ENCODE measurements at places on chromosomes 11 and 22.

- H3K36me3 ChIP-seq: no peaks in the 10 kb centered on the region
- no peaks in the 10 kb centered on the region for H3K4me1 ChIP-seq
- no peak overlapping the region for H3K27ac ChIP-seq
Measured at GRCh38 chr22:35611891-35612576, 5.1 kb downstream of the MB start.

GRCh38 chr22:36073476-36073875 lies 44.9 kb upstream of the RBFOX2 start:
- DNase-seq: no peak
- H3K36me3 ChIP-seq: no peaks in the 10 kb centered on the region
- H3K4me1 ChIP-seq: no peaks in the 10 kb centered on the region
- no peak overlapping the region for H3K4me3 ChIP-seq
- no peak overlapping the region for H3K27ac ChIP-seq

GRCh38 chr11:25928076-25928475 lies 403.9 kb upstream of the ANO3 start:
- H3K27me3 ChIP-seq: no peaks in the 10 kb centered on the region
- no peak for DNase-seq
- H3K27ac ChIP-seq: no peak overlapping the region
- H3K4me1 ChIP-seq: peaks cover 11% of the 10 kb centered on the region

DNA sequence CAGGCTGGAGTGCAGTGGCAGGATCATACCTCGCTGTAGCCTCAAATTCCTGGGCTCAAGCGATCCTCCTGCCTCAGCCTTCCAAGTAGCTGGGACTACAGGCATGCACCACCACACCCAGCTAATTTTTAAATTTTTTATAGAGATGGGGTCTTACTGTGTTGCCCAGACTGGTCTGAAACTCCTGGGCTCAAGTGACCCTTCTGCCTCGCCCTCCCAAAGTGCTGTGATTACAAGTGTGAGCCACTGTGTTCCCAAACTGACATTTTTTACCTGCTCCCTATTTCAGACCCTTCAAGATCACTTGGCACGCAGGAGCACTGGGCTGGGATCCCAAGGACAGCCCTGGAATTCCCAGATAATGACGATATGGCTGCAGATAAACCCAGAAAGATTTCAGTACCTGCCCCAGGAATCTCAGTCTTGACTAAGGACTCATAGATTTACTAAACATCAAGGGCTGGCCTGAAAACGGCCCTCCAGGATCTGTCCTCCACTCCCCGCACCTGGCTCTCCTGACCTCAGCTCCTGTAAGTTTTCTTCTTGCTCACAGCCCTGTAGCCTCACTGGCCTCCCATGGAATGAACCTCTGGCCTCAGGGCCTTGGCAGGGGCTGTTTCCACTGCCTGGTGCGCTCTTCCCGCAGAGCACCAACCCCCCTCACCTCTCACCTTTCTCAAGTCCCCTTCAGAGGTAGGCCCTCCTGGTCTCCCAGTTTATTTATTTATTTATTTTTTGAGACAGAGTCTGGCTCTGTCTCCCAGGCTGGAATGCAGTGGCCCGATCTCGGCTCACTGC lies 3.6 kb upstream of the CSNK1E start:
- H3K27ac ChIP-seq: peak overlapping the region; percentile 86
- H3K4me1 ChIP-seq: peaks cover 11% of the 10 kb centered on the region
- DNase-seq: no peak
- H3K4me3 ChIP-seq: no peak overlapping the region
- no peaks in the 10 kb centered on the region for H3K36me3 ChIP-seq

DNA sequence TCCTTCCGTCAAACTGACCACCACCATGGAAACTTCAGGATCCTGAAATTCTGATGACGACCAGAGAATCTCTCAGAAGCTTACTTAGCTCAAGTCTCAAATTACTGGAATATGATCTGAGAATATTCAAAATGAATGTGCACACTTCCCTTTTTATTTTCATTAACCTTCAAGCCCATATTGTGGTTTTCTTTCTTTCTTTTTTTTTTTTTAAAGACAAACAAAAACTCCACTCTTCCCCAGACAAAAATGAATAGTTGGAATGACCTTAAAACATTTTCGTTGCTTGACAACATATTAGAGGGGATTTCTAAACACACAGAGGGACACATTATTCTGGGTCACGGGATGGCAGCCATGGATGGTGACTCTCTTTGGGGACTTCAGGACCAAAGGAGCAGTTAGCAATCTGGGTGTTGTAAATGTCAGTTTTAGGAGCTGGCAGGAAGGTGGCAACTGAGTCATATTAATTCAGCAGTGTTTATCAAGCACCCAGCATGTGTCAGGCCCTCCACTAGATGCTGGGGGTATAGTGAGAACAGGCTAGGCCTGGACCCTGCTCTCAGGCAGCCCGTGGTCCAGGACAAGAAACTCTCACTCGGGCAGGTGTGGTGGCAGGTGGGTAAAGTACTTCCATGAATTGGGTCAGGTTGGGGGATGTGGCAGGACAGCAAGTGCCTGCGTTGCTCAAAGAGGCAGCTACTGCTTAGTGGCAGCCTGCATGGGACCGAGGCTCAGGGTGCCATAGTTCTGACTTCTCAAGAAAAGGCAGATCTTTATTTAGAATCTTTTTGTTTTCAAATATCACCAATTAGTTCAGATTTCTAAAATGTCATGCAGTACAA lies 126.1 kb downstream of the HIPK3 start:
- peaks cover 2% of the 10 kb centered on the region for H3K4me1 ChIP-seq
- H3K27me3 ChIP-seq: peaks cover 7% of the 10 kb centered on the region
- DNase-seq: no peak
- no peak overlapping the region for H3K27ac ChIP-seq
- peaks cover 1% of the 10 kb centered on the region for H3K36me3 ChIP-seq

DNA sequence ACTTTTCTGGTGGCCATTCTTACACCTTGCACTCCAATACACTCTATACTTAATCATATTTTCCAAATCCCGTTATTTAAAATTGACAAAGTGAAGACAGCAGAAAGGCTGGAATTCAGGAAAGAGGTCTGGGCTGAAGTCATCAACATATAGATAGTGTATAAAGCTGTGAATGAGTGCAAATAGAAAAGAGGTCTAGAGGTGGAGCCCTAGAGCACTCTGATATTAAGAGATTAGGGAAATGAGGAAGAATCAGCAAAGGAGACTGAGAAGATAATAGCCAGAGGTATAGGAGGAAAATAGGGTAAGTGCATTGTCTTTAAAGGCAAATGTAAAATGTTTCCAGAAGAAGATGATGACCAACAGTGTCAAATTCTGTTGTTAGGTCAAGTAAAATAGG lies 7.9 kb downstream of the CTR9 start:
- H3K4me1 ChIP-seq: no peaks in the 10 kb centered on the region
- H3K4me3 ChIP-seq: no peak overlapping the region
- H3K36me3 ChIP-seq: peaks cover 24% of the 10 kb centered on the region
- DNase-seq: no peak

- H3K36me3 ChIP-seq: no peaks in the 10 kb centered on the region
- H3K27ac ChIP-seq: no peak overlapping the region
- no peak overlapping the region for H3K4me3 ChIP-seq
- H3K27me3 ChIP-seq: peaks cover 12% of the 10 kb centered on the region
Measured at GRCh38 chr11:134665571-134666270, 253.7 kb upstream of the B3GAT1 start.

GRCh38 chr11:34176751-34177209 lies 71.4 kb downstream of the NAT10 start:
- no peak overlapping the region for H3K4me3 ChIP-seq
- no peak overlapping the region for H3K27ac ChIP-seq

GRCh38 chr11:63837027-63837688 lies 1.8 kb upstream of the MARK2 start:
- peaks cover 31% of the 10 kb centered on the region for H3K4me1 ChIP-seq
- H3K27me3 ChIP-seq: no peaks in the 10 kb centered on the region
- peak; percentile 63 for DNase-seq
- H3K36me3 ChIP-seq: no peaks in the 10 kb centered on the region

DNA sequence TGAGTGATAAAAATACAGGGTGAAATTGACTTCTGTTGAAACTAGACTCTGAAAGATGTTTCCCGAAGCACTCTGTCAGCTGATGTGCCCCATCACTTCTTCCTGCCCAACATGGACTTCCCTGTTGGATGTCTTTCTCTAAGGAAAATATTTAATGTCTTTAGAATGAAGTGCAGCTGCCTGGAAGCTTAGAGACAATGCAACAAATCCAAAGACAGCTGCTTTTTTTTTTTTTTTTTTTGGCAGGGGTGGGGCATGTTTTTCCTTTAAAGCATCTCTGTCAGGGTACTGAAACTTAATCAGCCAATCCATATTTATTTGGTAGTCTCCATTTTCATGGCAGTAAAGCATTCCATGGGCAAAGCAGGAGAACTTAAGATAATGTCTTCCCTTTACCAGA lies 5.9 kb downstream of the JAM3 start:
- no peak overlapping the region for H3K27ac ChIP-seq
- H3K27me3 ChIP-seq: peaks cover 10% of the 10 kb centered on the region
- peaks cover 3% of the 10 kb centered on the region for H3K4me1 ChIP-seq
- no peaks in the 10 kb centered on the region for H3K36me3 ChIP-seq

DNA sequence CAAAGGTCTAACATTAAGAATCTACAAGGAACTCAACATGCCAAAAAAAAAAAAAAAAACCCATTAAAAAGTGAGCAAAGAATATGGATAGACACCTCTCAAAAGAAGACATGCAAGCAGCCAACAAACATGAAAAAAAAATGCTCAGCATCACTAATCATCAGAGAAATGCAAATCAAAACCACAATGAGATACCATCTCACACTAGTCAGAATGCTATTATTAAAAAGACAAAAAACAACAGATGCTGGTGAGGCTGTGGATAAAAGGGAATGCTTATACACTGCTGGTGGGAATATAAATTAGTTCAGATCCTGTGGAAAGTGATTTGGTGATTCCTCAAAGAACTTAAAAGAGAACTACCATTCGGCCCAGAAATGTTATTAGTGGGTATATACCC lies 257.7 kb upstream of the PLET1 start:
- no peak for DNase-seq
- H3K4me3 ChIP-seq: no peak overlapping the region
- H3K36me3 ChIP-seq: no peaks in the 10 kb centered on the region
- H3K4me1 ChIP-seq: peaks cover 6% of the 10 kb centered on the region
- H3K27me3 ChIP-seq: no peaks in the 10 kb centered on the region

DNA sequence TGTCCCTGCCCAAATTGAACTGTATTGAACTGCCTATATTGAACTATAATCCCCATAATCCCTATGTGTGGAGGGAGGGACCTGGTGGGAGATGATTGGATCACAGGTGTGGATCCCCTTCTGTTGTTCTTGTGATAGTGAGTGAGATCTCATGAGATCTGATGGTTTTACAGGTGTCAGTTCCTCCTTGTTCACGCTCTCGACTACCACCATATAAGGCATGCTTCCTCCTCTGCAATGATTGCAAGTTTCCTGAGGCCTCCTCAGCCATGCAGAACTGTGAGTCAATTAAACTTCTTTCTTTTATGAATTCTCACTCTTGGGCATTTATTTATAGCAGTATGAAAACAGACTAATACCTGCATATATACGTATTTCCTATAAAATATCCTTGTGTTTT lies 206.5 kb upstream of the PDGFD start:
- H3K4me3 ChIP-seq: no peak overlapping the region
- no peaks in the 10 kb centered on the region for H3K27me3 ChIP-seq
- DNase-seq: no peak
- no peaks in the 10 kb centered on the region for H3K36me3 ChIP-seq

GRCh38 chr11:59102259-59102765 lies 4.7 kb upstream of the FAM111B start:
- peaks cover 14% of the 10 kb centered on the region for H3K4me1 ChIP-seq
- H3K27ac ChIP-seq: no peak overlapping the region
- H3K4me3 ChIP-seq: peak overlapping the region; percentile 65
- peaks cover 60% of the 10 kb centered on the region for H3K27me3 ChIP-seq

DNA sequence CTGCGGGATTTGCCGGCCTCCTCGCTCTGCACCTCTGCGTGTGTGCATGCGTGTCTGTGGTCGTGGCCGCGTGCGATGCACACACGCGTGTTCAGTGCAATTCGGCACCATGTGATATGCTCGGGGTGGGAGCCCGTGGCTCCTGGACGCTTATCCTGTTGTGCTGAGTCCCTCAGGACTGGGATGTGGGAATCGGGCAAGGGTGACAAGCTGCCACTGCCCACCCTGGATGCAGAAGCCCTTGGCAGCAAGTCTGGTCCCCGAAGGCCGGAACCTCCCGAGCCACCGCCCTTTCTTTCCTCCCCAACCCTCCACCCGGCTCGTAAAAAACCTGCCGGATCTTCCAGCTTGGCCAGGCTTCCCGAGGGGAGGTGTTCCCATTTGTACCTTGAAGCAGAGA lies 128.2 kb downstream of the PHF21B start:
- H3K4me3 ChIP-seq: no peak overlapping the region
- peaks cover 10% of the 10 kb centered on the region for H3K36me3 ChIP-seq

GRCh38 chr11:116073854-116074837 lies 569.9 kb upstream of the CADM1 start:
- H3K4me1 ChIP-seq: peaks cover 1% of the 10 kb centered on the region
- no peak overlapping the region for H3K4me3 ChIP-seq
- H3K36me3 ChIP-seq: no peaks in the 10 kb centered on the region
- H3K27me3 ChIP-seq: peaks cover 27% of the 10 kb centered on the region
- no peak overlapping the region for H3K27ac ChIP-seq

DNA sequence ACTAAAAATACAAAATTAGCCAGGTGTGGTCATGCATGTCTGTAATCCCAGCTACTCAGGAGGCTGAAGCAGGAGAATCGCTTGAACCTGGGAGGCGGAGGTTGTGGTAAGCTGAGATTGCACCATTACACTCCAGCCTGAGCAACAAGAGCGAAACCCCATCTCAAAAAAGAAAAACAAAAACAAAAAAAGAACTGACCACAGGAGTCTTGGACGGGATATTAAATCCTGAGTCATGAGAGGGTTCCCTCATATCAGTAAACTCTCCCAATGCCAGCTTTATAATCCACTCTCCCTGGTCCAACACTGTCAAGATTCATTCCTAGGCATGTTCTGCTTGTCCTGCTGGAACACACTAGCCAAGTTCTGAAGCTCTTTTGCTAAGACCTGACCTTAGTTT lies 61.5 kb upstream of the EP300 start:
- H3K4me1 ChIP-seq: no peaks in the 10 kb centered on the region
- no peak overlapping the region for H3K27ac ChIP-seq
- no peaks in the 10 kb centered on the region for H3K36me3 ChIP-seq
- peaks cover 7% of the 10 kb centered on the region for H3K27me3 ChIP-seq

DNA sequence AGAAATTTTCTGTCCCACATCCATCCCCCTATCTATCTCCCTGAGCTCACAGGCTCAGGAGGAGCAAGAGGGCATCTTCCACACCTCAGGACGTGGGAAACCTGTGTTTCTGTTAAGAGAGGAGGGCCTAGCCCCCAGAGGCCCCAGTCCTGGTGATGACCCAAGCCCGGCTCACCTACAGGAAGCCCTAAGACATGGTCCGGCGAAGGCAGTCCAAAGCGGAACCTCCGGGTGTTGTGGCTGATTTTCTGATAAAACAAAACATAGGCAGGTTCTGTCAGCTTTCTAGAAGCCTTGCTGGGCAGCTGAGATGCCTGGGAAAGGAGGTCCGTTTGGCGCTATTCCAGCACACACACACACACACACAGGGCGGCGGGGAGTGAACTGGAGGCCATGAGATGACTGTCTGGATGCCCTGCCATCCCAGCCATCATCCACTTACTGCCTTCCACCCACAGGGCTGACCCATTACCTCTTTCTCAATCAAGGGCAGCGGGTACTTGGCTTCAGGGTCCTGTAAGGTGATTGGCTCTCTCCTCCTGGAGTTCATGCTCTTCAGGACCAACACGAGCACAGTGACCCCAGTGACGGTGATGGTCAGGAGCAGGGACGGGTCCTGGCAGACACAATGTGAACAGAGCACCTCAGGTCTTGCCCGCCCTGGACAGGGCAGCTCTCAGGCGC lies 882 bp downstream of the CYB5R2 start:
- H3K4me3 ChIP-seq: peak overlapping the region; percentile 71
- H3K27ac ChIP-seq: no peak overlapping the region
- peaks cover 15% of the 10 kb centered on the region for H3K4me1 ChIP-seq
- no peak for DNase-seq

GRCh38 chr22:29344137-29344536 lies 28.6 kb upstream of the RASL10A start:
- DNase-seq: no peak
- no peaks in the 10 kb centered on the region for H3K27me3 ChIP-seq
- no peak overlapping the region for H3K27ac ChIP-seq
- H3K36me3 ChIP-seq: peaks cover 25% of the 10 kb centered on the region
- H3K4me1 ChIP-seq: peaks cover 6% of the 10 kb centered on the region
- no peak overlapping the region for H3K4me3 ChIP-seq
